Testis (tissue), 5 donors: ENCODE measurements at places on chromosomes 5 and 9. TPM values are rescaled to one million over a fixed set of nuclear protein-coding genes. Genes with fewer than 3 reads are reported as not detected.

GRCh38 chr5:125409861-125410536 lies 663.6 kb upstream of the ZNF608 start:
- no peak for DNase-seq

OCLN gene
- total RNA-seq, result 16.0 TPM

- no peak for DNase-seq
These were observed 46.9 kb upstream of the EGFL7 start for GRCh38 chr9:136615631-136616306.

SPATA31E1 gene
- total RNA-seq, result 4.6 TPM

DNA sequence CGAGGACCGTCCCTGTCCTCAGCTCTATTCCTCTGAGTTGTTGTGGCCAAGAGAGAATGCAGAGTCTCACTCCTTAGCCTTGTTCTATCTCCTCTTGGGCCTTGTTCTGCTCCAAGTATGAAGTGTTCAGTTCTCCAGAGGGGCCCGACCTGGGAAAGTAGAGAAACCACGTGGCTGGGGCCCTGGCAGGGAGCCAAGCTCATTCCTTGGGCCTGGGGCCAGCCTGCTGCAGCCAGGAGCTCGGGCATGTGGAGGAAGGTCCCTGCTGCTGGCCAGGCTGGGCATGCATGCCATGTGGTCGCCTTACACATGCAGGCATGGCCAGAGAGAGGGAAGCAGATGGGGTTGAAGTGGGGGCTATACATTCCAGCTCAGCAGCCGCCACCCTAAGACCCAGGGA lies 60.7 kb downstream of the COL27A1 start:
- DNase-seq, result peak; percentile 87

DNA sequence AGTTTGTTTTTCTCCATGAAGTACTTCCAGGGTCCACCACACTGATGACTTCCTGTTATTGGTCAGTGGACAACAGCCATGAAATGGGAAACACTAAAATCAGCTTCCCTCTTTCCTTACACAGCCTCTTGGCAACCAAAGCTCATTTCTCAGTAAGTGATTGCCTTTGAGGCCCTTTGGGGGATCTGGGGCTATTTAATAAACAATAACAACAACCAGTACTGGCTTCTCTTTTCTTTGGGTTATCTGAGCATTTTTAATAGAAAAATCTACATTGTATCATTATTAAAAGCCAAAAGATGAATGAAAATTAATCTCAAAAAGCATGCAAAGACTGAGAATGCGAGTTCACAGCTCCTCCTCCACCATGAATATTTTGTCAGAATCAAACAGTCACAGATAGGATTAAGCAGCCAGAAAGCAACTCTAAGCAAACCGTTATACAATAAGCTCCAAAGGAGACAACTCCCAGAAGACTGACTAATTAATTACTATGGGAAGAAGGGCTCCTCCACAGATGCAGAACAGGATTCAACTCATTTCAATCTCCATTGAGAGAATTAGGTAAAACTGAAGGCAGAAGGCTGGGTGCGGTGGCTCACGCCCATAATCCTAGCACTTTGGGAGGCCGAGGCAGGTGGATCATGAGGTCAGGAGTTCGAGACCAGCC lies 68.3 kb downstream of the SERINC5 start:
- no peak for DNase-seq

- no peak for DNase-seq
These were observed 146.8 kb downstream of the RNF180 start for GRCh38 chr5:64312491-64312890.

GRCh38 chr9:77125665-77126064 lies 51.7 kb upstream of the VPS13A start:
- no peak for DNase-seq
